ENCODE measurements at places on chromosomes 7 and 10.
A peak's percentile ranks its signal among the peaks of the same experiment; 100 is the strongest.

GRCh38 chr10:86225103-86225782, 141.4 kb downstream of the GRID1 start:
- peak; percentile 44 for DNase-seq

DNA sequence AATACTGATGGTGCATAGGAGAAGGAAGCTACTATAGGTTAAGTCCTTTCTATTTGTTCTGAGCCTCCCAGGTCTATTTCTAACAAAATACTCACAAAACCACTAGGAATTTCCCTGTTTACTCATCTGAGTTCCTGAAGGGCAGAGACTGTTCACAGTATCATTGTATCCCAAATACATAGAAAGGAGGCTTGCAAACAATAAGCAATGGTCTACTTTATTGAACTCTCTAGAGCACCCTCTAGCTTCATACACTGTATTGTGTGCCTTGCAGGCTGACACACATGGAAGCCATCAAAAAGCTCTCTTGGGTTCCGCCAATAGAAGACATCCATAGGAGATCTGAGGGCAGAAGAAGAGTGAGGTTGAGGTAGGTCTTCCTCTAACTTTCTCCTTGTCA, 826.1 kb downstream of the GRM8 start:
- DNase-seq = no peak

GRCh38 chr7:127950233-127950935, 80.9 kb downstream of the LRRC4 start:
- no peak for DNase-seq

DNA sequence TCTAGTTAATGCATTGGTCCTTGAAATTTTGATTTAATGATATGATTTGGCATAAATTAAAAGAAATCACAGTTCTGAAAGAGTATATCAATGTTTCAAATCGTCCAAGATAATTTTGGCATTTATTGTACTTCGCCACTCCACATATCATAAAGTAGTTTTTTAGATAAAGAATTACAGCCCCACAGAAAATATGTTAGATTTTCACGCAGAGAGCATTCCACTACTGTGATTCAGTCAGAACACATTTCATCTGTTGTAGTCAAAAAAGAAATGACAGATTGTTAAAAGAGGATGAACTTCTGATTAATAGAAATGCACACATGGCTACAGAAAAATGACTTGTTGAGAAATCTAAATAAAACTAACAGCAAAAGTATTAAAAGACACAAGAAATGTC, 1063.5 kb upstream of the LRRN3 start:
- no peak for DNase-seq

DNA sequence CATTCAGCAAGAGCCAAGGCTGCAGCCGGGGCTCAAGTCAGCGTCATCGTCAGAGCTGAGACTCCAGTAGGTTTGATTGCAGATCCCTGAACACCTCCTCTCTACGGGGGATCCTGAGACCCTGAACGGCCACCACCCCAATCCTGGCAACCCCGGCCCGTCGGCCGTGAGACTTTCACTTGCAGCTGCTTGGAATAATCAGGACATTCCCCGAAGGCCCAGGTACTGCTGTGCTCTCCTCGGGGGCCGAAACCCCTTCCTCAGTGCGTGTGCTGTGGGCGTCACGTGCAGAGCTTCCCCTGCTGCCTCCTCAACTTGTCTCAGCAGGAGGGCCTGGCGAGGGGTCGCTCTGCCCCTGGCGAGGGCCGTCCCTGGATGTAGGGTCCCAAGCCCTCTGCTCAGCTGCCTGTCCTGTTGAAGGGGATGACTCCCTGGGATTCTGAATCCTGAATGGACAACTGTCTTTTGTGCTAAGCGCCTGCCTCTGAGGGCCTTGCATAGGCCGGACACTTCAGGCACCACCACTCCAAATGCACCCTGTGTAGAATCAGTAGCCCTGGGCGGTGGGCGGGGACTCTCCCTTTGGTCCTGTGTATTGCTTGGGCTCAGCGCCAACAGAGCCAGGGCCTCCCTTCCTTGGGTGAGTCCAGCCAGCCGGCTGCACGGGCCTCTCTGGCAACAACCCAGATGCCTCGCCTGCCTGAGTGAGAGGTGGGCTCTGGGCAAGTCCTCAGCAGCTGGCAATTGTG, 63.8 kb upstream of the EBF3 start:
- no peak for DNase-seq

DNA sequence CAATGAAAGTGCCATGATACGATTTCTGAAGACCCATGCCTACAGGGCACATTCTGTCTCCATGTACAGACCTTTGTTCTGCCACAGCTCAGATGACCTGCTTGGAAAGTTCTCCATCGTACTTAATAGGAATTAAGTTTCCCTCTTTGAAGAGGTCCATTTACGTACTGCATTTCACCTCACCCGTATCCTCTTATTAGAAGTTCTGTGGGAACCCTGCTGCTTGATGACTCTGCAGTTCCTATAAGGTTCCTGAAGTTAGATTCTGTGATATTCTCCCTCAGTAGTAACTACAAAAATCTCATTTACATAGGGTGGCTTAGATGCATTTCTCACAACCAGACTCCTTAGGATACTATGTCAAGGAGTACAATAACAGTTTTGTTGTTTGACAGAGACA, 50.9 kb downstream of the MINDY3 start:
- no peak for DNase-seq

GRCh38 chr7:20696803-20697333, 81.4 kb downstream of the ABCB5 start:
- no peak for DNase-seq

- no peak for DNase-seq
These were observed 103.4 kb upstream of the SEMA3D start for GRCh38 chr7:85290269-85290668.

GRCh38 chr7:69714886-69715576, 116.8 kb downstream of the AUTS2 start:
- DNase-seq = peak; percentile 27

DNA sequence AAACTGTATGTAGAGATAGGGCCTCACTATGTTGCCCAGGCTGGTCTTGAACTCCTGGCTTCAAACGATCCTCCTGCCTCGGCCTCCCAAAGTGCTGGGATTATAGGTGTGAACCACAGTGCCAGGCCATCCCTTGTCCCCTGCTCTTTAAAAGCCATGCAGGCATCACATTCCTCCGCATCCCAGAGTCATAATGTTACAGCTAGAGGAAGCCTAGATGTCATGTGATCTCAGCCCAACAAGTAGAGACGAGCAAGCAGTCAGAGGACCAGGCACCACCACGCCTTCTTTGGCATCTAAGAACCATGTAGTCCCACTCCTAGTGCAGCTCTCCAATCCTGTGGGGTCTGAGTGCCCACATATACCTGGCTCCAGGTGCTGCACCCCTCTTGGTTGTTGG, 13.1 kb downstream of the PODXL start:
- no peak for DNase-seq

DNA sequence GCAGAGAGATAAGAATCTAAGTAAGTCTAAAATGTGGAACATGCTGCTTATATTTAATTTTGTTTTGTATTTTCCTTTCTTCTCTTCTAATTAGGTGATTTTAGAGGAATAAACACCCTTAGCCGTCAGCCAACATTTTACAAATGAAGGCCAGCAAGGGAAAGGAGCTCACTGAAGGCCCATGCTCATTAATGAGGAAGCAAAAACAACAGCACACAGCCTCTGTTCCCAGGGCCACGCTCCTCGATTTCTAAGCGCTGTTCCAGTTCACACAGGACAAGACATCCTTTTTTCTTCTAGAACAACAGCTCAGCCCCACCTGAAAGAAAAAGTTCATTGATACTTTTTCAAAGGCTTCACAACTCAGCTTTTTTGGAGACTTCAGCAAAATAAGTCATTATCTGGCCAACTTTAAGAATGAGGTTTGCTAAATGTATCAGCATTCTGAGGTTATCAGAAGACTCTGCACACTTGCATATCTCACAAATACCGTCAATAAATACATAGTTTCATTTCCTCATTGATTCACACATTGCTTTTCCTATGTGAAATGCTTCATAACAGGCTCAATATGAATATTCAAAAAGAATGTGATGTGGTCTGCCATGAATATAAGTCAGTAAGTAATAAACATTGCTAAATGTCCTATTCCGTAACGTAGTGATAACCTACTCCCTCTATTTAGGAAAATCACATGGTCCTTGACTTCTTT, 34.8 kb upstream of the SFMBT2 start:
- DNase-seq = no peak

GRCh38 chr7:94173436-94173835, 169.3 kb upstream of the BET1 start:
- DNase-seq = no peak

DNA sequence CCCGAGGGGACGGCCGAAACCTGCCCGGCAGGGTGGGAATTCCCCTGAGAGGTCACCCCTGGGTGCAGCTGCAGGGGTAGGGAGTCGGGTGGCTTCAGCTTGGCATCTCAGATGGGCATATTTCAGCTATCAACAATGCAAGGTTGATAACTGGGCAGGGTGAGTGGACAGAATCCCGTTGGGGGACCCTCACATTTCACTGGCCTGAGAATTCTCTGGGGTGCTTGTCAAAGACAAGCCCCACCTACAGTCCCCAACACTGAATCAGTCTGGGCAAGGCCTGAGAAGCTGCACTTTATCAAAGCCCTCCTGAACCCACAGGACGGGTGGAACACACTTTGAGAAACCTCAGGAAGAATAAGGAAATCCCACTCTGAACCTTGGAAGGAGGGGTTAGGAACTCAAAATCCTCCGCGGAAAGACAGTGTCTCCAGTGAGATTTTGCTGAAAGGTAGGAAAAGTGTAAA, 3.1 kb downstream of the RGS10 start:
- DNase-seq = no peak

DNA sequence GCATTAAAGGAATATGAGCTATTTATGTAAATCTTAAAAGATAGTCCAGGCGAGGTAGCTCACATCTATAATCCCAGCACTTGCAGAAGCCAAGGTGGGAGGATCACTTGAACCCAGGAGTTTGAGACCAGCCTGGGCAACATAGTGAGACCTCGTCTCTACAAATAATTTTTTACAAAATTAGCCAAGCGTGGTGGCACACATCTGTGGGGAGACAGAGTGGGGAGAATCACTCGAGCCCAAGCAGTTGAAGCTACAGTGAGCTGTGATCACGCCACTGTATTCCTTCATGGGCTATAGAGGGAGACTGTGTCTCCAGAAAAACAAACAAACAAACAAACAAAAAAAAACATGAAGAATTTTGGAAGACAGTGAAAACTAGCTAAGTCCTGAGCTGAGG, 28.4 kb downstream of the HERC4 start:
- no peak for DNase-seq

DNA sequence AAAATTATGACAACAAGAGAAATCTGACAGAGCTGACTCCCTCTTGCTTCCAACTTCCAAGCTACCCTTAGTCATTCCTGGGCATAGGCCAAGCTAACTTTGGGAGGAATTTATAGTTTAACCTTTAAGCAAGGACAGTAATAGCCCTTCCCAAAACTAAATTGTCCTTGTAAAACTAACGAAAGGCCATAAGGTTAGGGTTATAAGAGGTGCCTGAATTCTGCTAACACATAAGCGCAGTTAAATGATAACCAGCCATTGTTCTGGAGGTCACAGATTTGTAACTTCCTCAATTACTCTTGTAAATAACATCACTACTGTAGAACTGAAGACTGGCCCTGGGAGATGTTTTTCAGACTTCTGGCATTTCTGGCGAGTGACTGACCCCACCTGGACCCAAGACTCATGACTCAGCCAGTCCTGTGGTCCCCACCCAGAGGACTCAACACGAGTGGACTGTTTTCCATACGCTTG, 481.2 kb downstream of the KCNMA1 start:
- DNase-seq = peak; percentile 40

GRCh38 chr10:78778444-78779338, 290.1 kb upstream of the ZMIZ1 start:
- DNase-seq = no peak

GRCh38 chr10:33143160-33143728, 185.2 kb upstream of the ITGB1 start:
- DNase-seq = no peak

DNA sequence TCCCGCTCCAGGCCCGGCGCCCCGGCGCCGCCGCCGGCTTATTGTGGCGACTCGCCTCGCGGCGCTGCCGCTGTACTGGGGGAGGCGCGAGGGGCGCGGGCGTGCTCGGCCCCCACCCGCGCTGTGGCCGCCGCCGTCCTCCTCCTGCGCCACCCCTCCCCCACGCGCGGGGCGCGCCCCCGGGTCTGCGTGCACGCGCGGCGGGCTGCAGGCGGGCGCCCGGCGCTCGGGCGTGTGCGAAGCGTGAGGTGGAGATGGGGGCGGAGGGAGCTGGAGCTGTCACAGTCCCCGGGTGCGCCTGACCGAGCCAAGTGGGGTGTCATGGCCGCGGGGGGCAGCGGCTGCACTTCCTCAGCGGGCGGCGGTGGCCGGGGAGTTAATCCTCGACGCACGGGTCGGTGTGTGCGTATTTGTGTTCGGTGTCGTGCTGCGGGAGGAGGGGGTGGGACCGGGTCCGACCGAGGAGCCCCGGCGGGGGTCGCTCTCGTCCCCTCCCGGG, 672 bp downstream of the LCOR start:
- no peak for DNase-seq

DNA sequence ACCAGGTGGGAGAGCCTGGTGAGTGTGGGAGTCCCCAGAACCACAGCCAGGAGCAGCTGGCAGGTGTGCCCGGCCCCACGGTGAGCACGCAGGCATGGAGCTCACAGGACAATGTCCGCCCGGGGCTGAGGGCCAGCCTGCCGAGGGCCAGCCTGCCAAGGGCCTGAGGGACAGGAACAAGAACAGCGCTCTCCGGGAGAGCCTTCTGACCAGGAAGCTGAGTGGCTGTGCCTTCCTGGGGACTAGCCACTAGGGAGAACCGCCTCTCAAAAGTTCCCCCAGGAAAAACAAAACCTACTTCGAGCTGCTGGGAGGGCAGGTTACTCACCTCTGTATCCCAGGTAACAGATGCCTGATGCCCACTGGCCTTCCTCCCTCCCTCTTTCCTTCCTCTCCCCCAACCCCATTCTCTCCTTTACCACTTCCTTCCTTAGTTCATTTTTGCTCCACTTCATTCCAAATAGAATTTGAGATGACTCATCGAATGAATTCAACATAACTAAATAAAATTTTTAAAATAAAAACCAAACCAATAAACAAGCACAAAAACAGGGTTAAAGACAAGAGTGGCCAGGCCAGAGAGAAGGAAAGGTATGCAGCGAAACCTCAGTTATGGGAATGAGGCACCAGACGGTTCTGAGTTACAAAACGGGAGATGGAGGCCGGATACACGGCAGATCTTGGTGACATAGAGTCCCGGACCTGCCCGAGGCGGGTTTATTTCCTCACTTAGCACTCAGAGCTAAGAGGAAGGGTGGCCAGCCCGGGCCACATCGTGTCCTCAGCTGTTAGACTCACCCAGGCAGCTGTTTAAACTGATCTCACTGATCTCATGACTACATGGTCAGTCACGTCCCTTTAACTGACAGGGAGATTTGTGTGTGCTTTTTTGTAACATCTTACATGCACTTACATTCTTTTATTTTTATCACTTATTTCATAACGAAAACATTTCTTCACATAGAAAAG, 128.5 kb downstream of the TNS3 start:
- no peak for DNase-seq

- DNase-seq = peak; percentile 87
These were observed 69.2 kb upstream of the SLC39A12 start for GRCh38 chr10:17882557-17882956.

GRCh38 chr10:3783316-3783681, 1.7 kb downstream of the KLF6 start:
- no peak for DNase-seq
